Gastrocnemius medialis (tissue), 4 donors: ENCODE measurements at places on chromosomes 16 and 17. TPM values are rescaled to one million over a fixed set of nuclear protein-coding genes. Genes with fewer than 3 reads are reported as not detected.

GRCh38 chr17:2347805-2348685 lies 10.7 kb downstream of the SGSM2 start:
- peak; percentile 91 for DNase-seq
- H3K4me1 ChIP-seq: peaks cover 14% of the 10 kb centered on the region
- peak overlapping the region; percentile 79 for H3K27ac ChIP-seq
- H3K4me3 ChIP-seq: no peak overlapping the region
- H3K36me3 ChIP-seq: no peaks in the 10 kb centered on the region
- H3K27me3 ChIP-seq: no peaks in the 10 kb centered on the region

DNA sequence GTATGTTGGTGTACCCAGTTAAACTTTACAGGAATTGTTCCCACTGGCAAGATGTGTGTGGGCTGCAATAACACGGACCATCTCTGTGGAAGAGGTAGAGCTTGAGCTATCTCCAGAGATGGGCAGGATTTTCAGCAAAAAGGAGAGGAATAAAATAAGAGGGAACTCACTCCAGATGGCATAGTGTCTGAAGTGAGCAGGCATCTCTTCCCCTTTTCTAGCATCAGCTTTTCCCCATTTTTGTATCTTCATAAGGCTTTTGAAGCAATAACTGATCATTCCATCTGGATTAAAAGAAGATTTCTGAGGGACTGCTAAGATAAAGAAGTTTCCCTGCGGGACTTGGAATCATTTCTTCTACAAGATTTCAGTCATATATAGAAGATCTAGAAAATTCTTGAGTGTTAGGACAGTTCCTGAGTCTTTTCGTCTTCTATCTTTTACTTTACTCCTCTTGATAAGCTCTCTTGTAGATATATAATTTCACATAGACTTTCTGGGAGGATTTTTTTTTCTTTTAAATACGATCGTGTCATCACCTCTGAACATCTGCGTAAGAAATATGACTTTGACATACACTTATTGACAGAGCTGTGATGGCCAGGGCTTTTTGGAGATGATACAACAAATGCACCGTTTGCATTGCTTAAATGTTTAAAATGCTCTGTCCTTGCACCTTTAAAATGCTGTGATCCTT lies 2.1 kb downstream of the CPD start:
- peaks cover 5% of the 10 kb centered on the region for H3K36me3 ChIP-seq
- peak overlapping the region; percentile 92 for H3K27ac ChIP-seq
- H3K4me1 ChIP-seq: peaks cover 44% of the 10 kb centered on the region
- peak overlapping the region; percentile 90 for H3K4me3 ChIP-seq

- H3K4me3 ChIP-seq: no peak overlapping the region
- H3K27ac ChIP-seq: no peak overlapping the region
- H3K36me3 ChIP-seq: no peaks in the 10 kb centered on the region
- peaks cover 21% of the 10 kb centered on the region for H3K27me3 ChIP-seq
- H3K4me1 ChIP-seq: peaks cover 16% of the 10 kb centered on the region
Measured at GRCh38 chr16:972316-973002, 1.7 kb upstream of the LMF1 start.

GRCh38 chr16:1337486-1337885 lies 4.0 kb downstream of the BAIAP3 start:
- H3K27ac ChIP-seq: no peak overlapping the region
- peaks cover 28% of the 10 kb centered on the region for H3K27me3 ChIP-seq
- no peak overlapping the region for H3K4me3 ChIP-seq
- no peak for DNase-seq

DNA sequence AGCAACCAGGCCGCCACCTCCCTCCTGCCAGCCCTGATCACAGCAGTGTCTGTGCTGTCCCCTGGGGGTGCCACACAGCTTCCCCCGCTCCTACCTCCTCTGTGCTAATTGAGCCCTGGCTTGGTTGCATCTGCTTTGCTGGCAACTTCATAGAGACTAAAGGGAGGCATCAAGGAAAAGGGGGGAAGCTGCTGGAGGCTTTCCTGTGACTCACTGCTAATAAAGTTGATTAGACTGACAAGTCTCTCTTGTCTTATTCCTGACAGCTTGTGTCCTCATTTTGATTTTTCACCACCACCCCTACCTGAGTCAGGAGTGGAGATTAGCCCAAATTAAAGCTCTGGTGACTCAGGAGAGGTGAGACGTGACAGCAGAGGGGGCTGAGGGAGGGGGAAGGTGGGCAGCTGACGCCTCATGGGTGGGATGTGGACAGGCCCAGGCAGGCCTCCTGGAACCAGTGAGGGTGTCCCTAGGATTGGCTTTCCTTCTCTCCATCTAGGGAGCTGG lies 310.0 kb downstream of the CBLN1 start:
- no peak overlapping the region for H3K27ac ChIP-seq
- no peaks in the 10 kb centered on the region for H3K36me3 ChIP-seq
- no peaks in the 10 kb centered on the region for H3K27me3 ChIP-seq
- no peak overlapping the region for H3K4me3 ChIP-seq
- no peaks in the 10 kb centered on the region for H3K4me1 ChIP-seq
- DNase-seq: no peak

DNA sequence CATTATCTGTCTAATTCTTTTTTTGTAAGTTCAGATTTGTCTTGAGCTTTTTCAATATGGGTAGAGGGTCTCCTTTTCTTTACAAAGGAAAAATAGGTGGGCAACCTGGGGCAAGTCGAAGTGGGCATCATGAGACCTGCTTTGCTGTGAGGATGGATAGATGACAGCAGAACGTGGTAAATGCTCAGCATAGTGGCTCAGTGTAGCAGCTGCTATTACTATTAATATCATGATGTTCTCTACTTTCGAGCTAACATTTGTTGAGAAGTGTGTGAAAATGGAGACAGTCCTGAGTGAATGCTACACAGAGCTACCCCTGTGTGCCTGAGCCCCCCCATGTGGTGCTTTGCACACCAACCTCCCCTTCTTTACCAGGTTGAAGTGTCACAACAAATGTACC lies 39.0 kb upstream of the LGALS9 start:
- no peak overlapping the region for H3K4me3 ChIP-seq
- H3K27ac ChIP-seq: peak overlapping the region; percentile 73
- no peaks in the 10 kb centered on the region for H3K36me3 ChIP-seq
- H3K27me3 ChIP-seq: no peaks in the 10 kb centered on the region
- H3K4me1 ChIP-seq: peaks cover 39% of the 10 kb centered on the region

DNA sequence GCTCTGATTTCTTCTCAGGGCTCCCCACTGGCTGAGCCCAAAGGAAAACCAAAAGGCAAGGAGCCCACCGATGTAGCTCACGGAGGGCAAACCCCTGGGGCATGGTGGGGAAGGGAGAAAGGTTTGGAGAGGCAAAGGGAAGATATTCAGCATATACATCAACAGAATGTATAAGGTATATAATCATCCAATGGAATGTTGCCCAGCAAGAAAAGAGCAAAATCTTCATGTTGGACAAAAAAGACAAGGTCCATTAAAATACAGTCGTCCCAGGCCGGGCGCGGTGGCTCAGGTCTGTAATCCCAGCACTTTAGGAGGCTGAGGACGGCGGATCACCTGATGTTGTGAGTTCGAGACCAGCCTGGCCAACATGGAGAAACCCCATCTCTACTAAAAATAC lies 1.6 kb downstream of the CPPED1 start:
- DNase-seq: no peak
- no peaks in the 10 kb centered on the region for H3K36me3 ChIP-seq
- H3K4me1 ChIP-seq: peaks cover 12% of the 10 kb centered on the region
- H3K27ac ChIP-seq: no peak overlapping the region

GRCh38 chr16:84234321-84235241 lies 5.2 kb downstream of the KCNG4 start:
- H3K27me3 ChIP-seq: no peaks in the 10 kb centered on the region
- no peak overlapping the region for H3K4me3 ChIP-seq
- H3K4me1 ChIP-seq: peaks cover 16% of the 10 kb centered on the region
- H3K27ac ChIP-seq: peak overlapping the region; percentile 73
- H3K36me3 ChIP-seq: no peaks in the 10 kb centered on the region
- no peak for DNase-seq

GRCh38 chr17:57819285-57819684 lies 30.6 kb downstream of the MRPS23 start:
- H3K27me3 ChIP-seq: no peaks in the 10 kb centered on the region
- no peaks in the 10 kb centered on the region for H3K4me1 ChIP-seq
- H3K36me3 ChIP-seq: no peaks in the 10 kb centered on the region
- DNase-seq: no peak
- no peak overlapping the region for H3K4me3 ChIP-seq

GRCh38 chr17:40315206-40315605 lies 6.2 kb downstream of the RARA start:
- no peaks in the 10 kb centered on the region for H3K27me3 ChIP-seq
- H3K36me3 ChIP-seq: no peaks in the 10 kb centered on the region
- peak overlapping the region; percentile 95 for H3K27ac ChIP-seq
- peaks cover 89% of the 10 kb centered on the region for H3K4me1 ChIP-seq

- no peaks in the 10 kb centered on the region for H3K36me3 ChIP-seq
- H3K27ac ChIP-seq: no peak overlapping the region
- H3K27me3 ChIP-seq: peaks cover 65% of the 10 kb centered on the region
- peak overlapping the region; percentile 78 for H3K4me3 ChIP-seq
Measured at GRCh38 chr17:79798299-79799173, 1.7 kb upstream of the CBX8 start.

GRCh38 chr16:77143364-77143763 lies 47.6 kb upstream of the MON1B start:
- no peak for DNase-seq
- no peaks in the 10 kb centered on the region for H3K4me1 ChIP-seq
- H3K27ac ChIP-seq: no peak overlapping the region
- H3K4me3 ChIP-seq: no peak overlapping the region

DNA sequence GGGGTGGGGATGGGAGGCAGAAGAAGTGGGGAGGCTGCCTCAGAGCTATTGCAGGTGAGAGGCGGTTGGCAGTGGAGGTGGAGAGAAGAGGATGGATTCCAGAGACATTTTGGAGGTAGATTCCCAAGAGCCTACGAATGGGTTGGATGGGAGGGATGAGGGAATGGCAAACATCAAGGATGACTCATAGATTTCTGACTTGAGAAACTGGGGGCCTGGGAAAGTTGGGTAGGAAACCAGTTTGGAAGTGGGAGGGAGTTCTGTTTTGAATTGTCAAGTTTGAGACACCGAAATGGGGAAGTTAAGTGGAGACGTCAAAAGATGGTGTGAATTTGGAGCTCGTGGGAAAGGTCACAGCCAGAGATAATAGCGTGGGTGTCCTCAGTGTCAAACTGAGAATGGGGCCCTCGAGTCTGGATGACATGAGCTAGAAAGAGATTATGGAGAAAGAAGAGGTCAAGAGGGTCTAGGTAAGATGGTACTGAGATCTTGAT lies 6.2 kb upstream of the CYLD start:
- H3K27ac ChIP-seq: no peak overlapping the region
- no peak overlapping the region for H3K4me3 ChIP-seq
- DNase-seq: no peak
- H3K36me3 ChIP-seq: no peaks in the 10 kb centered on the region
- H3K4me1 ChIP-seq: no peaks in the 10 kb centered on the region

DNA sequence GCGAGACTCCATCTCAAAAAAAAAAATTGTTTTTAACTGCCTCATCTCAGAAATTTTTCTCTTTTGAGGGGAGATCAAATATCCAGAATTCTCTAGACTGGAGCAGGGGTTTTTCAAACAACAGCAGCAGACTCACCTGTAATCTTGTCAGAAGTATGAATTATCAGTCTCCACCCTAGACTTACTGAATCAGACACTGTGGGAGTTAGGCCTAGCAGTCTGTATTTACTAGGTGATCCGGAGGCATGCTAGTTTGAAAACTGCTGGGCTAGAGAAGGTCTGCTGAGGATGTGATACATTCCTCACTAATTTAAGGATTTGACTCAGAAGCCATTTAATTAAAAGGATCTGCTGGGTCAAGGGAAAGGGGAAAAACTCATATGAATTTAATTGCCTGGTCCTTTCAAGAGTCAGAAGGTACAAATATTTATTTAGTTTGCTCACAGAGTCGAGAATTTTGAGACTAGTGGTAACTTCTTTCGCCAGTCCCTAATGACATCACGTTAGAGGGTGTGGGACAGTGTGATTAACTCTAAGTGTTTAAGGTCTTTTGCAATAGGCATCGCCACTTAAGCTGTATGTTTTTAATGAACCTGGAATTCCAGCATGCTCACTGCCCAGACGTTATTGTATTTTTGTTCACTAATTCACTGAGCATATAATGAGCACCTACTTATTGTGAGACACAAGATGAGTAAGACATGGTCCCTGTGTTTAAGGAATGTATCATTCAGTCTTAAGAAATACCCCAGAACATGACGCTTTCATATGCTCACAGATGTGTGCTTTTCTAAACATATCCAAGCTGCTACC lies 14.2 kb downstream of the ATP6V0A1 start:
- no peak for DNase-seq
- peaks cover 4% of the 10 kb centered on the region for H3K36me3 ChIP-seq
- no peaks in the 10 kb centered on the region for H3K27me3 ChIP-seq
- H3K27ac ChIP-seq: no peak overlapping the region
- peaks cover 8% of the 10 kb centered on the region for H3K4me1 ChIP-seq
- H3K4me3 ChIP-seq: no peak overlapping the region

GRCh38 chr17:33053676-33054075 lies 62.0 kb downstream of the SPACA3 start:
- DNase-seq: no peak
- H3K27ac ChIP-seq: no peak overlapping the region
- H3K27me3 ChIP-seq: no peaks in the 10 kb centered on the region
- no peaks in the 10 kb centered on the region for H3K4me1 ChIP-seq

KCNH4 gene
- total RNA-seq: not detected

SOX9 gene
- total RNA-seq: 0.64 TPM

SSTR5 gene
- 0.24 TPM for total RNA-seq

ZNF385C gene
- total RNA-seq: not detected

C16orf96 gene
- 0.59 TPM for total RNA-seq

OR1A1 gene
- total RNA-seq: not detected
